Omental fat pad (tissue), 4 donors: ENCODE measurements at places on chromosomes 4 and X. TPM values are rescaled to one million over a fixed set of nuclear protein-coding genes. Genes with fewer than 3 reads are reported as not detected.

Gene PASD1
- not detected for total RNA-seq

Gene DGAT2L6
- total RNA-seq = not detected

Gene STPG2
- total RNA-seq = 0.24 TPM

Gene PHKA1
- 9.3 TPM for total RNA-seq

Gene DCAF12L1
- not detected for total RNA-seq

Gene ACE2
- total RNA-seq = 21.0 TPM

Gene TCP11X2
- not detected for total RNA-seq

Gene BMX
- total RNA-seq = 3.0 TPM

Gene ADRA2C
- 13.3 TPM for total RNA-seq

Gene SSX4
- not detected for total RNA-seq

Gene SMIM10
- 5.0 TPM for total RNA-seq

Gene GAGE1
- total RNA-seq = not detected

Gene CWH43
- total RNA-seq = not detected

Gene PHEX
- 0.24 TPM for total RNA-seq

Gene P2RY8
- total RNA-seq = 2.6 TPM

Gene PNPLA4
- 21.8 TPM for total RNA-seq

Gene MBNL3
- total RNA-seq = 13.7 TPM

Gene KIT
- total RNA-seq = 6.0 TPM

Gene PAGE1
- total RNA-seq = not detected

Gene FGF13
- 11.7 TPM for total RNA-seq

Gene NDST4
- total RNA-seq = not detected

Gene NSG1
- total RNA-seq = 10.0 TPM

Gene XAGE1A
- not detected for total RNA-seq

Gene RPS6KA6
- total RNA-seq = 0.79 TPM

Gene MAGEA9B
- not detected for total RNA-seq

Gene DMRTC1
- not detected for total RNA-seq

Gene CCNB3
- 0.28 TPM for total RNA-seq

Gene GPR50
- total RNA-seq = not detected

Gene RBM47
- 56.6 TPM for total RNA-seq

Gene RBMXL3
- not detected for total RNA-seq

Gene GK
- total RNA-seq = 4.1 TPM

Gene TLR2
- 80.3 TPM for total RNA-seq

Gene CXCL6
- 15.8 TPM for total RNA-seq

Gene ZNF711
- 0.38 TPM for total RNA-seq

Gene GPM6B
- 9.1 TPM for total RNA-seq
